ELR (cell line): ENCODE measurements at places on chromosomes 6 and 20.

DNA sequence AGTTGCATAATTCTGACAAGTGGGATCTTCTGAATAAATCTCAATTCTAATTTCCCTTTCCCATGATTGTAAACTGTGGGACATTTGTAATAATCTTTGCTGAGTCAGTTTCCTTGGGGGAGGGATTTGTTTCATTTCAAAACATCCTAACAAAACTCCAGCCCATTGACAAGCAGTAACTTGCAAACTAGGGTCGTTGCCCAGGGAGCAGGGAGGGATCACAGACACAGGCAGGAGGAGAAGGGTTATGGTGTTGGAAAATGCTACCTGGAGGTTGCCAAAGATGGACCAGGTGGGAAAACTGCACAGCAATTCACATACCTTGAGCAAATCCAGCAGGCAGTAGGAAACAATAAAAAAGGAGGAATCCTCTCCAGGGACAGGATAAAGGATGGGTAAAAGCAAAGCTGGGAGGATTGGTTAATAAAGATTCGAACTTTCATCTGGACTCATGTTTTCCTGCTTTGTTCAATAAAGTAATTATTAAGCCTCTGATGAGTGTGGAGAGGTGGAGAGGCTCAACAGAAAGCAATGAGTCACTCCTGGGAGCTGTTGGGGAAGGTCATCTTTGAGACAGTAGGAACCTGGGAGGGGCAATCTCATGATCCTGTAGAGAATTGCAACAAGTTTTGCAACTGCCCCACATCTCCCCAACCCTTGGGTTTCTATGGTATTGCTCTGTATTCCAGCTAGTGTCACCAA, 87.3 kb upstream of the AKIRIN2 start:
- DNase-seq: peak; percentile 65

GRCh38 chr6:144767051-144767450, 481.9 kb downstream of the UTRN start:
- DNase-seq: no peak

DNA sequence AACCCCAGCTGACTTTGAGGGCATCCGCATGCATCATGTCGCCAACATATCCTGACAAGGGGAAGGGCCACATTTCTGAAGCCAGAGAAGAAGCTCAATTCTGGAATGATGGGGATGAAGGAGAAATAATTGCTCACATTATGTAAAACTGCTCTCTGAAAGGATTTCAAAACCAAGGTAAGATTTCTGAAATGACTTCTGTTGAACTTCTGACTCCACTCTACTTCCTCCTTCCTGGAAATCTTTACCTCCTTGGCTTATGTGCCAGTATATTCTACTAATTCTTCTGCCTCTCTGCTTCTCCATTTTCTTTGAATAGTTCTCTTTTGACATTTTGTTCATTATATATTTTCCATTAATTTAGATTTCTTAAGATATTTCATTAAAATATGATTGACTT, 31.9 kb downstream of the HLA-DPB1 start:
- no peak for DNase-seq

DNA sequence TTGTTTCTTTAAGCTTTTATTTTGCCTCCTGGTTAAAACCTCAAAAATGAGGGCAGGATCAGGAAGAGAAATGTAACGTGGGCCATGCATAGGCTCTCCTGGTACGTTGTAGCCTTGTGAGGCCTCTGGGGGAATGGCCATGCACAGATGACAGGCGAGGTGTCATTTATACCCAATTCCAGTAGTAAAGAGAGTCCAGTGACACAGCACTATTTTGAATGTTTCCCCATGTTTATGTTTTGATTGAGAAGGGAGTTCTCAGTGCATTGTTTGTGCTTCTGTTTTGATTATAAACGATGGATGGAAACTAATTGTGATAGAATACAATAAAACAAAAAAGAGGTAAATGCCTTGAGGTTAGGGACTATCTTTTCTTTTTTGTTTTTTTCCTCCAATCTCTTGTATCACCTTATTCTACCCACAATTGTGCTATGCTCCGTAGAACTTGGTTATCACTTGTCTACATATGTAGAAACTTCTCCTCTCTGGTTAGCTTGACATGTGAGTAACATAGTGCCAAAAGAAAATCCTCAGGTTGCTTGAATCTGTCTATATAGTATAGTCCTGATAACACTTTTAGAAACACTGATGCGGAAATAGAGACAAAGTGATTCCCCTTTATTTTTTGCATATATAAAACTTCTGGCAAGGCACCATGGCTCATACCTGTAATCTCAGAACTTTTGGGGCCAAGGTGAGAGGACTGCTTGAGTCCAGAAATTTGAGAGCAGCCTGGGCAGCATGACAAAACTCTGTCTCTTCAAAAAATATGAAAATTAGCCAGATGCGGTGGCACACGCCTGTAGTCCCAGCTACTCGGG, 6.9 kb upstream of the SMIM28 start:
- no peak for DNase-seq

- DNase-seq: no peak
Observed at GRCh38 chr20:4808872-4809271, 87.2 kb downstream of the PRND start.

- no peak for DNase-seq
Observed at GRCh38 chr6:158947284-158947683, 52.7 kb downstream of the RSPH3 start.

- DNase-seq: no peak
Observed at GRCh38 chr6:103335412-103335811, 1524.3 kb downstream of the HACE1 start.

GRCh38 chr6:157024745-157025144, 247.6 kb downstream of the ARID1B start:
- no peak for DNase-seq

DNA sequence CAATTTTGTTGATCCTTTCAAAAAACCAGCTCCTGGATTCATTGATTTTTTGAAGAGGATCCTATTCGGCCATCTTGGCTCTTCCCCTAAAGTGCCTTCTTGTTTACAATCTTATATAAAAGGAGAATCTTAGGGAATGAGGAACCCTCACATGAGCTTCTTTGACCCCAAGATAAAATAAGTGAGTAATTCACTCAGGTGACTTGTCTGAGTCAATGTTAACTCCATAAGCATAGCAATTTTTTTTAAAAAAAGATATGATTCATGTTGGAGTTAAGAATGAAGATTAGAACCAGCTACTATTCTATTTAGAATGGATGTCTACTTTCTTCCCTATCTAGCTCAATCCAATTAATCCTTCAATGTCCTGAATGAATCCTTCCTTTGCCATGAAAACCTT, 21.0 kb downstream of the WASF1 start:
- DNase-seq: peak; percentile 13

DNA sequence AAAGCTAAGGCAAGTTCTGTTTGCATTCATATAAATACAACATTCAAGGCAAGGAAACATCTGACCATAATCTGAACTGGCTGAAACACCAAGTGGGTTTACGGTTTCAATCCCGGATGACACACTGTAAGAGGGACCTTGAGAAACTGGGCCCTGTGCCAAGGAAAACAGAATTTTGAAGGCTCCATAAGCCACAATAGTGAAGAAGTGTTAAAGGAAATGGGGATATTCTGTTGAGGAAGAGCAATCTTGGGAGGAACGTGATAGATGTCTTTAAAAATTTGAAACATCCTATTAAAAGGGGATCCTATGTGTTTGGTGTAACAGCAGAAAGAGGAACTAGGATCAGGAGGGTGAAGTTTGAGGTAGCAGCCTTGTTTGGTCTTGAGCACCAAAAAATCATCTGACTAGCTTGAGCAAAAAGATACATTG, 82.4 kb upstream of the TAB2 start:
- peak; percentile 81 for DNase-seq

GRCh38 chr20:6395695-6396094, 272.9 kb upstream of the FERMT1 start:
- no peak for DNase-seq

DNA sequence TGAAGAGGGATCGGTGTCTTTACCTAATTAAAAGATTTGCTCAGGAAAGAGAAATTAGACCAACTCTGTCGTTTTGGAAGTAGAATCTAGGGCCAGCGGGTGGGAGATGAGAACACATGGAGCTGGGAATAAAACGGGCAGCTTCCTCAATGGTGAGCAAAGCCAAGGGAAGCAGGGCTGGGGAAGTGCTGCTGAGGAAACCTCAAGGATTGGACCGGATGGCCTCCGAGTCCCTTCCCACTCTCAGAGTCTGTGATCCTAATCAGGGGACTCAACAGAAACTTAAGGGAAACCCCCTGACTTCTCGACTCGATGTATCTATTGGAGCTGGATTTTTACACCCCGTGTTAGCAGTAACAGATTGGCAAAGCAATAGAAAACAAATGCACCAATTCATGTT, 10.8 kb downstream of the GCNT2 start:
- no peak for DNase-seq

- peak; percentile 42 for DNase-seq
Observed at GRCh38 chr6:43952746-43953145, 174.5 kb downstream of the MRPL14 start.

DNA sequence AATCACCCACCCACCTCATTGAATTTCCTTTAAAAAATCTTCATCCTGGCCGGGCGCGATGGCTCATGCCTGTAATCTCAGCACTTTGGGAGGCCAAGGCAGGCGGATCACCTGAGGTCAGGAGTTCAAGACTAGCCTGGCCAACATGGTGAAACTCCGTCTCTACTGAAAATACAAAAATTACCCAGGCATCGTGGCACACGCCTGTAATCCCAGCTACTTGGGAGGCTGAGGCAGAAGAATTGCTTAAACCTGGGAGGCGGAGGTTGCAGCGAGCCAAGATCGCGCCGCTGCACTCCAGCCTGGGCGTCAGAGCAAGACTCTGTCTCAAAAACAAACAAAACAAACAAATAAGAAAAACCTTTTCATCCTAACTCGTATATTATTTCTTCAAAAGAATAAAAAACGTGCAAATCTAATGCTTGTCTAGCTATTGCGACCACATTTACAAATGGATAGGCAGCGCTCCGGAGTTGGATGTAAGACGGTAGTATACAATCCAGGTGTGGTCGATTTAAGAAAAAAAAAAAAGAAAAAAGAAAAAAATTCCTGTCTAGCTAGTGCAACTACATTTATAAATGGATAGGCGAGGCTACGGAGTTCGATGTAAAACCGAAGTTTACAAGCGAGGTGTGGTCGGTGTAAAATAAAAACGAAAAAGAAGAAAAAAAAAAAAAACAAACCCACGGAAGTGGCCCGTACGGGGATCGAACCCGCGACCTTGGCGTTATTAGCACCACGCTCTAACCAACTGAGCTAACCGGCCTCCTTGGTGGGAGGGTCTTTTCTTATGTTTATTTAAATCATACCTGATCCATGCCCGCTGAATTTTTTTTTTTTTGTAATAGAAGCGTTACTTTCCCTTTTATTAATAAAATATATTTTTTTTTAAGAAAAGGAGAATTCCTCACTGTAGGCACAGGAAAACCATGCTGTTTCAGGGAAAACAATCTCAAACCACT, 70.7 kb upstream of the PRSS16 start:
- peak; percentile 58 for DNase-seq

GRCh38 chr20:57384953-57385761, 6.0 kb upstream of the RBM38 start:
- DNase-seq: no peak

- no peak for DNase-seq
Observed at GRCh38 chr6:142945446-142946180, 637 bp upstream of the HIVEP2 start.

DNA sequence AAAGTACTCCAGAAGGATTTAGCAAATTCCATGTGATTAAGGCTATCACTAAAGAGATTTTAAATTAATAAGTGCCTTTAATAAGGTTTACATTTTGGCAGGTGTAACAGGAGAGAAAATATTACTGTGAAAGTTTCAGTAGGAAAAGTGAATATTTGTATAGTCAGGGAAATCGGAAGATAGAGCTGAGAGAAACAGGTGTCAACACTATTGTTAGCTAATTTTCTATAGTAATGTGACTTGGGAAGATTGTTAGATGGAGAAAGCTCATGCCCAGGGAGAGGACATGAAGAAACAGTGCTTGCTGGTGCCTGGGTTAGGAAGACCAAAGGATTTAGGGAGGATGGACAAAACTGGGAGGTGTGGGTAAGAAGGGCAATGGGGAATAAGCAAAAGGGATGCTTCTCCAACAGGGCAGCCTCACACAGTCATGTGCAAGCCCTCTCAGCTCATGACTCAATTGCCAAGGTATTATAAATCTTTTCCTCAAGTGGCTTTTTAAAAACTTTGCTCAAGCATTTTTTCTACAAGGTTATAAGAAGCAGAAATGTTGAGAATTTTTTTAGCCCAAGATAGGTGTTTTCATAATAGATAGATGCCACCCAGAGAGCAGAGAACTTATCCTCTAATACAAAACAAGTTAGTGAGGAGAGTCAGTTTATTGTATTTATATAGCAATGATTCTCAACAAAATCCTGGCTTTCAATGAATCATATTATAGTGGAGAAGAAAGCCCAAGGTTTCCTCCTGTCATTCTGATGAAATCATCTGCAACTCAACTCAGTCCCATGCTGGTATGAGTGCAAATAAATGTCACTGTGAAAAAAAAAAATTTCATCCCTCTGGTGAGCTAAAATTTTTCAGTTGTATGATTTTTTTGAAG, 325.2 kb upstream of the NT5E start:
- no peak for DNase-seq

DNA sequence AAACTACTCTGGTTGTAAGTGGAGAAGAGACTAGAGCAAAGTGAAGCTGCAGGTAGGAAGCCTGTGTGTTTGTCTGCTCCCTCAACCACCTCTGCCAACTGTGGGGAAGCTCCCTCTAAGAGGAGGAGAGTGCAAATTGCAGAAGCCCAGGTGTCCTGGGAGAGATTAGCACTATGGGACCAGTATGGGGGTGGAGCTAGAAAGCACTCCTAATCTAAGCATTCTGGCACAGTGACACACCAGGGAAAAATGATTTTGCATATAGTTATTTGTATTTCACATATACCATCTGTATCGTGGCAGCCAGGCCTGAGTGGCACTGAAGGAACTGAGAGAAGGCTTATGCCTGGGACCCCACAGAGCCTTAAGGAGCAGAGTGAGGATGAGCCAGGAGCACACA, 12.8 kb downstream of the GSTA1 start:
- no peak for DNase-seq

DNA sequence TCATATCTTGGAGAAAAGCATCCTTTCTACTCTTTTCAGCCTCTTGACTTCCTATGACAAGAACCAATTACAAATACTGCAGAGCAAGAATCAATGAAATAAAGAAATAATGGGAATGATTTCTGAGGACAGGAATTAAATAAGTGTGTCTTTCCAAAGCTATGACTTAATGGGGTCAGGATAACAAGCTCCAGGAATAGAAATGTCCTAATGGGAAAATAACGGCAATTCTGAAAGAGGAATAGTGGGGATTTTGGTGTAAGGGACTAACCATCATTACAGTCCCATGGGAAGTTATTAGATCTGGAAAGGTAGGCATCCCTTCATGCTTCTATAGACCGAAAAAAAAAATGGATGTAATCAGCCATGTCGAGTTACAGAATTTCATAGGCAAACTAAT, 28.2 kb upstream of the SNAP25 start:
- no peak for DNase-seq

GRCh38 chr6:5765141-5765760, 241.5 kb downstream of the NRN1 start:
- no peak for DNase-seq
